ENCODE measurements at places on chromosomes 7 and 10. TPM values are rescaled to one million over a fixed set of nuclear protein-coding genes. Genes with fewer than 3 reads are reported as not detected.

Gene KLF14
- not detected for total RNA-seq

Gene EXOC4
- 70.5 TPM for total RNA-seq

Gene DNAH11
- 2.0 TPM for total RNA-seq

Gene RADIL
- 0.16 TPM for total RNA-seq

Gene TSPAN13
- 2.0 TPM for total RNA-seq

DNA sequence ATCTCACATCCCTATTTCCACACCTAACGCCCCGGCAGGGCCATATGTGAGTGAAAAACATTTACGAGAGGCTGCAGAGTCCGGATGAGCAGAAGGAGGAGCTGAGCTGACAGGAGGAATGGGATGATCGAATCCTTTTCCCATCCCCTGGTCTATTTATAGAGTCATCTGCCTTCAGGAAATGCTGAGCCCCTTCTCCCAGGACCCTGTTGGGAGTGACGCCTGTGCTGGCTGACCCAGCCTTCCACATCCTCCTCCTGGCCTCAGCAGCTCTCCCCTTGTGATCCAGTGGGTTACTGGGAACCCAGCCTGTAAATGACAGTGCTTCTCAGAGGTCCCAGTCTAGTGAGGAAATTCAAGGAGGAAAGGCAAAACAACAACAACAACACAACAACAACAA lies 16.6 kb downstream of the DENND2A start:
- H3K4me1 ChIP-seq = peaks cover 3% of the 10 kb centered on the region
- no peak for DNase-seq
- H3K27ac ChIP-seq = no peak overlapping the region
- no peaks in the 10 kb centered on the region for H3K36me3 ChIP-seq
- no peak overlapping the region for H3K4me3 ChIP-seq

GRCh38 chr10:78702186-78702585 lies 366.6 kb upstream of the ZMIZ1 start:
- H3K27me3 ChIP-seq = peaks cover 3% of the 10 kb centered on the region
- no peak for DNase-seq
- no peaks in the 10 kb centered on the region for H3K36me3 ChIP-seq
- H3K4me1 ChIP-seq = no peaks in the 10 kb centered on the region
- no peak overlapping the region for H3K27ac ChIP-seq
- no peak overlapping the region for H3K4me3 ChIP-seq

DNA sequence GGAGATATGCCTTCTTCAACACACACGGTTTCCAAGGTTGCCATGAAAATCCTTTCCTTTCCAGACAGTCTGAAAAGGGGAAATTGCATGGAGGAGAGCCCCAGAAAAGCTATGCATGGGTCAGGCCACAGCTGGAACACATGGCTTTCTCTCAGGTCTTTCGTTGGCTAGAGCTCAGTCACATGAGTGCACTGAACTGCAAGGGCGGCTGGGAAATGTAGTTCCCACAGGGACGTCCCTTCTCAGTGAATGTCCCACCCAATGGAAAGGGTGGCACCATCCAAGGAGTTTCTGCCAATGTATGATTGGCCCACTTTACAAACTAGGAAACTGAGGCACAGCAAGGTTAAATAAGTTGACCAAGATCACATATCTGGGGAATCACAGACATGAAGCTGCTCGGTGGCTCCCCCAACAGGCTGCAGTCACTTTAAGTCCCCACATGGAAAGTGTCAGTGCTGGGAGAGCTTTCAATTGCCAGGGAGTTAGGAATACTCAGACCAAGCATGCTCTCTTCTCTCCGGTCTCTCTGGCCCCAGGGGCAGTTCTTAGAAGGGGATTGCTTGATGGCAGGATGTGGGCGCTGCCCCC lies 571.3 kb downstream of the GLRX3 start:
- no peak overlapping the region for H3K27ac ChIP-seq
- DNase-seq = no peak
- no peaks in the 10 kb centered on the region for H3K27me3 ChIP-seq
- no peaks in the 10 kb centered on the region for H3K4me1 ChIP-seq
- no peaks in the 10 kb centered on the region for H3K36me3 ChIP-seq
- no peak overlapping the region for H3K4me3 ChIP-seq

DNA sequence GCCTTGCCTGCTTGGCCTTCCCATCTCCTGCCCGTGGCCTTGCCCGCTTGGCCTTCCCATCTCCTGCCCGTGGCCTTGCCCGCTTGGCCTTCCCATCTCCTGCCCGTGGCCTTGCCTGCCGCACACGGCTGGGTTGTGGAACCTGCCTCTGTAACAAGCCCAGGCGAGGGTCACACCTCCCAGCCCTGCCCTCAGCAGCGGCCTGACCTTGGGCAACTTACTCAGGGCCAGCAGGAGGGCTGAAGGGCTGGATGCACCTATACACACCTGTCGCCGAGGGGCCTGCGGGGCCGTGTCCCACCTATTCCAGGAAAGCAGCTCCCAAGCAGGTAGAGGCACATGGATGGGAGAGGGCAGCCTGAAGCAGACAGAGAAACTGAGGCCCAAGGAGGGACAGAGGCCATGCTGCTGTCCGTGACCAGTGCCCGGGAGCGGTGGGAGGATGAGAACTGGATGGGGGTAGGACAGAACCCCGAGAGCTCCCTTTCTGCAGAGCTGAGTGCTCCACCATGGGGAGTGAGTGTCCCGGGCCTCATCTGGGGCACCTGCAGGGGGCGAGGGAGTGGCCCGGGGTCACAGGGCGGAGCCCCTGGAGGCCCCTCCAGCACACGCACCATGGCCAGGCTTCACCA lies 277.6 kb downstream of the ELFN1 start:
- no peak overlapping the region for H3K27ac ChIP-seq
- no peaks in the 10 kb centered on the region for H3K36me3 ChIP-seq
- no peaks in the 10 kb centered on the region for H3K27me3 ChIP-seq

DNA sequence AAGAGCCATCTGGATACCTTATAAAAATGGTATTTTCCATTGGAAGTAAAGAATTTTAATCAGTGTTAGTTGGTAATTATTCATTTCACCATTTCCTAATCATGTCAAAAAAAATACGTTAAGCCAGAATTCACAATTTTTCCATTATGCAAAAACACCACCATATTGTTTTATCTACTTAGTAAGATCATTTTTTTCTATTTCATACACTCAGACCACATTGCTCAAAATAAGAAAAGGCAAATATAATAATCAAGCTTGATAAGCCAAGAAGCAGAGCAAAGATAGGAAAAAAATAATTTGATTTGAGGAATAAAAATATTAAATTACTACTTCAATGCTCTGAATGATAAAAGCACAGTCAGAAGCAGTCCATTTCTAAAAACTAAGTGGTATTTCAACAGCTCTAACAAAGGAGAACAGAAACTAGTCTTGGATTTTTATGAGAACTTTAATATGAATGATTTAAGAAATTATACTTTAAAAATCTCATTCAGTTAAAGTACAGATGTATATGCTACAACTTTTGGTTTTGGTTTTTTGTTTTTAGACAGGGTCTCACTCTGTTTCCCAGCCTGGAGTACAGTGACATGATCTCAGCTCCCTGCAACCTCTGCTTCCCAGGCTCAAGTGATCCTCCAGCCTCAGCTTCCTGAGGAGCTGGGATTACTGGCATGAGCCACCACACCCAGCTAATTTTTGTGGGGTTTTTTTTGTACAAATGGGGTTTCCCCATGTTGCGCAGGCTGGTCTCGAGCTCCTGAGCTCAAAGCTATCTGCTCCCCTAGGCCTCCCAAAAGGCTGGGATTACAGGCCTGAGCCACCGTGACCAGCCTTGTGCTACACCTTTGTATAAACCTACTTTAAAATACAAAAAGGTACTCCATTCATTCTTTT lies 46.6 kb downstream of the LRRN3 start:
- H3K4me3 ChIP-seq = peak overlapping the region; percentile 57
- DNase-seq = peak; percentile 14
- peak overlapping the region; percentile 93 for H3K27ac ChIP-seq

DNA sequence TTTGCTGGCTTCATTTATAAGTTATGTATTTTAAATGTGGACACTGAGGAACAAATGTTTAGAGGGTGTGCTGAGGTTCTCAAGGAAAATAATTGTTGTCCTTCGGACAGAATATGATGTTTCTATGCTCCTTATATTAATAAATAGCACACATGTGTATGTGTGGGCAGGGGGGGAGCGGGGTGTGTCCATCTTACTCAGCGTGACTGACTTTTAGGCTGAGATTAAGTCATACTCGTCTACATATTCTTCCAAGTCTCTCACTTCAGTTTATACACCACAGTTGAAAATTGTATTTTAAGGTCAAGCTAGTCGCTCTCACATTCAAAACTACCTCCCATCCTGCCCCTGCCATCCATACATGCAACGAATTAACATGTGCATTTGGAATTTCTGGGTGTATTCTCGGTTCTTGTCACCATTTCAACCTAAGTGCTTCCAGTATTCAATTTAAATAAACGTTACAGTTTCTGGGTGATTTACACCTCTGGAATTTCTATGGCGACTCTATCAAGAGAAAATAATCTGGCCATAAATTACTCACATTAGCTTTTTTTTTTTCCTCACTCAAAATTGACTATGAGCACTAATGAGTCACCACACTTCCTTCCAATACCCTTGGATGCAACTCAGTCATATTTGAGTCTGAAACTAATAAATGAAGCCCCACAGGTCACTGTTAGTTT lies 3.3 kb downstream of the PCDH15 start:
- H3K27me3 ChIP-seq = no peaks in the 10 kb centered on the region
- DNase-seq = no peak
- no peak overlapping the region for H3K27ac ChIP-seq
- no peaks in the 10 kb centered on the region for H3K4me1 ChIP-seq
- H3K36me3 ChIP-seq = no peaks in the 10 kb centered on the region

GRCh38 chr10:4188406-4188805 lies 403.4 kb upstream of the KLF6 start:
- H3K4me1 ChIP-seq = peaks cover 5% of the 10 kb centered on the region
- H3K36me3 ChIP-seq = no peaks in the 10 kb centered on the region
- peaks cover 2% of the 10 kb centered on the region for H3K27me3 ChIP-seq
- H3K4me3 ChIP-seq = no peak overlapping the region

GRCh38 chr10:85671530-85671929 lies 695.1 kb downstream of the GRID1 start:
- H3K27me3 ChIP-seq = no peaks in the 10 kb centered on the region
- DNase-seq = no peak
- H3K4me1 ChIP-seq = peaks cover 15% of the 10 kb centered on the region
- H3K36me3 ChIP-seq = no peaks in the 10 kb centered on the region
- no peak overlapping the region for H3K4me3 ChIP-seq

DNA sequence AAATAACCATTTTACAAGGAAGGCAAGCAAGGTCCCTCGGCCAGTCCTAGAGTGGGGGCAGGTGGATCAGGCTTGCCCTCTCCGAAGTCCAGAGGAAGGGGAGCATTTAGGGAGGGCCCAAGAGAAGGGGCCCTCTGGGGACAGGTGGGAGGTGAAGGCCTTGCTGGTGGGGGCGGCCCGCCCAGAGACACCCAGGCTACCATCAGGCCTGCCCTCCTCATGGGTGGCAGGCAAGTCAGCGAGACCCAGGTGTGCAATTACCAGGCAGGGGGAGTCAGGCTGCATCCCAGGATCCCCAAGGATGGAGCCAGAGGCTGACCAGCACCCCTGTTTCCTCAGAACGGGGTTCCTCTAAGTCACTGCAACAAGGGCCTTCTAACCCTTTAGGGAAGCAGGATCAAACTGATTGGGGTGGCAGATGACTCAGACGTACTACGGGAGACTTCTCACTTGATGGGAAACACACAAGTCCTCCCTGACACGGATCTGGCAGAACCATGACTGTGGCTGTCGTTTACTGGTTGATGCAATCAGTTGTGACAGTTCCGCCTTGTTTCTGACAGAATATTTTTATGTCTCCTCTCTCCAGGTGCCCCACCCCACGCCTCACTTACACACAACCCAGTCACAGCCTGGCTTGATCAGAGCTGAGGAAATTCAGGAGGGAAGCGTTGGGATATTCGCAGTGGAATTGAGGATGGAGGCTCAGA lies 8.2 kb downstream of the LOXL4 start:
- H3K4me3 ChIP-seq = no peak overlapping the region
- H3K36me3 ChIP-seq = no peaks in the 10 kb centered on the region
- no peak for DNase-seq
- no peaks in the 10 kb centered on the region for H3K4me1 ChIP-seq
- H3K27me3 ChIP-seq = no peaks in the 10 kb centered on the region
- no peak overlapping the region for H3K27ac ChIP-seq

- H3K4me3 ChIP-seq = no peak overlapping the region
- DNase-seq = no peak
- peak overlapping the region; percentile 17 for H3K27ac ChIP-seq
- H3K4me1 ChIP-seq = peaks cover 24% of the 10 kb centered on the region
- no peaks in the 10 kb centered on the region for H3K27me3 ChIP-seq
These were observed 34.1 kb downstream of the SAMD8 start for GRCh38 chr10:75145590-75145989.

DNA sequence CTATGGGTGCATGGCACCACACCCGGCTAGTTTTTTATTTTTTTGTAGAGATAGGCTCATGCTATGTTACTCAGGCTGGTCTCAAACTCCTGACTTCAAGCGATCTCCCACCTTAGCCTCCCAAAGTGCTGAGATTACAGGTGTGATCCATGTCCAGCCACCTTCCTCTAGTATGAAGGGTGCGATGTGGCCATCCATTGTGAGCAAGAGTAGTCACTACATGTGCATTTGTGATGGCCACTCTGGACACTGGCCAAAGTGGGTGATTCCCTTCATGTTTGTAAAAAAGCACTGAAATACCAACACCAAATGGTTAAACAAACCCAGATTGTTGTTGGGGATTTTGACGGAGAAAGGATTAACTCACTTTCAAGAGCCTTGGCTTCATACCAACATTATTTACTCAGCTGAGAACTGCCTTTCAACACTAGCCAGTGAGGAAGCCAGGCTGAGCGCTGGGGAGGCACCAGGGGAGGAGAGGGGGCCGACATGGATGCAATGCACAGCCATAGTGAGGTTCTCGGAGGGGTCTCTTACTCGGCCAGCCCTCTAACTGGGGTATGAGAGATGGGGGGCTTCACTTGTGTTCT lies 198.1 kb upstream of the LYZL2 start:
- no peak overlapping the region for H3K27ac ChIP-seq
- H3K4me3 ChIP-seq = no peak overlapping the region
- no peaks in the 10 kb centered on the region for H3K4me1 ChIP-seq

DNA sequence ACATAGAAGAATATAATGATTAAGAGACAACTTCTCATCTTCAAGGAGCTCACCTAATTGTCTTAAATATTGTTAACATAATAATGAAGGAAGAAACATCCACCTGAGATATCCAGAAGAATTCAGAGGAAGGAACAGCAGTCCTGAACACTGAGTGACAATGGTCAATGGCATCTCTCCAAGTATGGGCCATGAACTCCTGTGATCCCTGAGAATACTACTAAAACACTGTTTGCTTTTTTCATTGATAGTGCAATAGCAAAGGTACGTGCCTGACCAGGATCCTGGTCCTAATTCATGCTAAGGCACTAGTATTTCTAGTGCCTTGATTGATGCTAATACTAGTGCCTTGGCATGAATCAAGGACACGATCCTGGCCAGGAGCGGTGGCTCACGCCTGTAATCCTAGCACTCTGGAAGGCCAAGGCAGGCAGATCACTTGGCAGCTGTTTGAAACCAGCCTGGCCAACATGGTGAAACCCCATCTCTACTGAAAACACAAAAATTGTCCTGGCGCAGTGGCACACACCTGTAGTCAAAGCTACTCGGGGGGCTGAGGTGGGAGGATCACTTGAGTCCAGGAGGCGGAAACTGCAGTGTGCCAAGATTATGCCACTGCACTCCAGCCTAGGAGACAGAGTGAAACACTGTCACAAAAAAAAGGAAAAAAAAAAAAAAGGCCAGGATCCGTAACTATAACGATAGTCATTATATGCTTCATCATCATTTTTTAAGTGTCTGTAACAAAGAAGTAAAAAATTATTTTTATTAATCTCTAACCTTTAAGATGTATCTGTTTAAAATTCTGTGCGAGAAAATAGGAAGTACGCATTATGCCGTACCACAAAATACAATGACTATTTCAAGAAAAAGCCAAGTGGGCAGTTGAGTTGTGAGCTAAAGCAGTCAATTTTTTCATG lies 49.1 kb downstream of the SRPK2 start:
- H3K4me1 ChIP-seq = peaks cover 9% of the 10 kb centered on the region
- DNase-seq = no peak
- H3K27me3 ChIP-seq = no peaks in the 10 kb centered on the region
- H3K27ac ChIP-seq = no peak overlapping the region
- no peak overlapping the region for H3K4me3 ChIP-seq
